Bronchial epithelial cell (primary cell): ENCODE measurements at places on chromosomes 2 and 18.

DNA sequence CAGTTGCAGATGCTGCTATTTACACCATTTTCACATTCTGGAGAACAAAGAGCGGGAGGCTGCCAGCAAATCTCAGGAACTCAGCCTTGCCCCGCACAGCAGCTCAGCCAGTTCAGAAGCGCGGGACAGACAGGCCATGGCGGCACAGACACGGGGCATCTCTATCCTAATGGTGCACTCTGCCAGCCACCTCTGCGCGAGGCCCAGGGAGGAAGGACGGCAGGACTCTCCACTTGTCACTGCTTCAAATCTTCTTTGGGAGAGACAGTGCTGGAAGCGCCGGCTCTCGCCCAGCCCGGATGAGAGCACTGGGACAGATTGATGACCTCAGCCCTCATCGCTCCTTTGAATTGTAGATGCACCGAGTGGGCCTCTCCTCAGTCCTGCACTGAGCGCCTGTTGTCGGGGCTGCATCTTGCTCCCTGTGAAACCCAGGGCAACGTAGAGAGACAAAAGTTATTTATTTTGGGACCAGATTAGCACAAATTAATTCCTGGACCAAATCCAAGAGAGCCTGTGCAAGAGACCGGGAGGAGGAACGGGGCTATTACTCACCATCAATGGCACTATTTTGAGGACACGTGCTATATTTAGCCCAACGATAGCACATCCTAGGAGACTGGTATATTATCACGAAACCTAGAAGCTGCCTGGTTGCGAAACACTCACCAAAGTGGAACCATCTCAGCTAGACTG, 211.4 kb upstream of the SMIM21 start:
- no peak for DNase-seq

- peak; percentile 82 for DNase-seq
These were observed 511.3 kb downstream of the FBXO15 start for GRCh38 chr18:73636355-73636754.

- peak; percentile 23 for DNase-seq
These were observed 756 bp downstream of the ABI2 start for GRCh38 chr2:203328760-203329540.

- DNase-seq, result no peak
These were observed 20.8 kb downstream of the CCL20 start for GRCh38 chr2:227834423-227834822.

DNA sequence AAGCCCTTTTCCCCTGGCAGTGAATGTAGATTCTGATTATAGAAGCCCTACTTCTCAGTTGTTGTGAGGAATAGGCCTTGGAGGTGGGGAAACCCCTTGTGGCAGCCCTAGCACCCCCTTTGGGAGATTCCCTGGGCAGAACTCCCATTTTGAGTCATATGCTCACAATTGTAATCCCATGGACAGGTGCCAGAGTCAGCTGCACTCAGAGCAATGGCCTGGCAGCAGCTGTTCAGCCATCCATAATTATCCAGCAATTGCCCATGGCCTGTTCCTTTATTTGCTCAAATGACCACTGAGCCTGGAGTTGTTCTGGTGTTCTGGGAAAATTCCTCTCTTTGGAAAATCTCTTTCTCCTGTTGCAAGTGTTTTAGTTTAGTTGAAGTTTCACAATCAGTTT, 71.7 kb downstream of the PTRHD1 start:
- peak; percentile 57 for DNase-seq

DNA sequence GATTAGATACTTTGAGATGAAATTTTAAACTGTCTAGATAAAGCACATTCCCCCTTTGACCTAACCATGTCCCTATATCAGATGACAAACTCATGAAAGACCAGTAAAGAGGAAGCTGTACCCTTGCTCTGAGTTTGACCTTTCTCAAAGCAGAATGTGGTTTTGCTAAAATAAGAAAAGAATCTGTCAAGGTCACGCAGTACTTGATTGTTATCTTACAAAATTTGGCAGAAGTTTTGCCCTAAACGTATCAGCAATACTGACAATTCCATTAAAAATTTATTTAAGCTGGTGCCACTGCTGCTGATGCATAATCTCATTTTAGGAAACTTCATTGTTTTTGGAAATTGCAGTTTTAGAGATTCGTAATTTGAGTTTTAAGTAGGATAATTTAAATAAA, 31.2 kb upstream of the GALM start:
- no peak for DNase-seq

GRCh38 chr2:128984081-128984480, 665.4 kb upstream of the HS6ST1 start:
- DNase-seq, result no peak

DNA sequence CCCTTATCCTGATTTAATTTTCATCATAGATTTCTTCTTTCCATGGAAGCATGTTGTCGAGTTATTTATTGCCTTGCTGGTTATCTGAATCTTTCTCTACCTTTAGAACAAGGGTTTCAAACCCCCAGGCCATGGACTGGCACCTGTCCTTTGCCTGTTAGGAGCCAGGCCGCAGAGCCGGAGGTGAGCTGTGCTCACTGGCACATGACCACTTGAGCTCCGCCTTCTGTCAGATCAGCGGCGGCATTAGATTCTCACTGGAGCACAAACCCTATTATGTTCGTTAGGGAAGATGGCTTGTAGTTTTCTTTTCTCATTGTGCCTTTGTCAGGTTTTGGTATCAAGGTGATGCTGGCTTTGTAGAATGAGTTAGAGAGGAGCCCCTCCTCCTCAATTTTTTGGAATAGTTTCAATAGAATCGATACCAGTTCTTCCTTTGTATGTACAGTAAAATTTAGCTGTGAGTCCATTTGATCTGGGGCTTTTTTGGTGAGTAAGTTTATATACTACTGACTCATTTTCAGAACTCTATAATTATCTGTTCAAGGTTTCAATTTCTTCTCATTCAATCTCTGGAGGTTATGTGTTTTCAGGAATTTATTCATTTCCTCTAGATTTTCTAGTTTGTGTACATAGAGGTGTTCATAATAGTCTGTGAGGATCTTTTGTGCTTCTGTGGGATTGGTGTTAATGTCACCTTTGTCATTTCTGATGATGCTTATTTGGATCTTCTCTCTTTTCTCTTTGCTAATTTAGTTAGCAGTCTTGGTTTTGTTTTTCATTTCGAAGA, 668.0 kb upstream of the FAM98A start:
- no peak for DNase-seq

DNA sequence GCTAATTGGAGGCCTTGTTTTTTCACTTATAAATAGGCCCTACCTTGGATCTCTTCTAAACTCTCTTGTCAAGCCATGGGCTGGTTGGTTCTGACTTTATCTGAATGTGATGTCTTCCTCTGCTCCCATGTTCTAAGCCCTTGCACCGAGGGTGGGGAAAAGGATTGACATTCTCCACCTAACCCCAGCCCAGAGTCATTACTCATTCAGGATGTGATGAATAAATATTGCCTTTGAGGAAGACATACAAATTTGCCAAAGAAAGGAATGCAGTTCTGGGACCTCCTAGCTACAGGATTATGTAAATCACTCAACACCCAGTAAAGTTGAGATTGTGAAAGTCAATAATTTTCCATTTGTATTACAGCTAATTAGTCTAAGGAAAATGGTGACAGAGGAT, 142.1 kb upstream of the LYPD6 start:
- peak; percentile 37 for DNase-seq
